Stimulated activated CD4-positive, alpha-beta T cell treated with anti-CD3 and anti-CD28 coated beads, Interleukin-15, amount 100 ng/mL, for 1 hour (primary cell): ENCODE measurements at places on chromosomes 12 and 14.

- no peak for DNase-seq
These were observed 19.4 kb upstream of the IFNG start for GRCh38 chr12:68178774-68179439.

GRCh38 chr12:20342111-20342510, 26.2 kb upstream of the PDE3A start:
- no peak for DNase-seq

GRCh38 chr12:66694666-66695613, 16.1 kb upstream of the GRIP1 start:
- DNase-seq, result no peak

DNA sequence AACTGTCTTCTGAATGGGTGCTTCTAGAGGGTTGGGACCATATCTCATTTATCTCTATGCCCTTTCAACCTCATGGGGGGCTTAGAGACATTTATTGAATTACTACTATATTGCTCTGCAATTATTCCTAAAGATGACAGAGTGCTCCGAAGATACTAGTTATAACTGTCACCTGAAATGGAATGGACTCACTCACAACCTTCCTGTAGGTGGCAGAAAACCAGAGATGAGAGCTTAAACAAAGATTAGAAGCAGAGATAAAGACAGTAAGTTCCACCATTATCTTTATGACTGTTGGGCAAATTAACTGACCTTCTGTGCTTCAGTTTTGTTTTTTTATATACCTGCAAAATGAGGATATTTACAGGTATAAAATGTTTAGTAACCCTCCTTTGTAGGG, 31.5 kb upstream of the GTF2A1 start:
- no peak for DNase-seq

GRCh38 chr12:14567351-14568162, at the start of gene PLBD1:
TSS of gene PLBD1 (minus strand) at chr12:14567883. CDS start at chr12:14567696, 187 bp downstream.
- DNase-seq, result peak; percentile 0

DNA sequence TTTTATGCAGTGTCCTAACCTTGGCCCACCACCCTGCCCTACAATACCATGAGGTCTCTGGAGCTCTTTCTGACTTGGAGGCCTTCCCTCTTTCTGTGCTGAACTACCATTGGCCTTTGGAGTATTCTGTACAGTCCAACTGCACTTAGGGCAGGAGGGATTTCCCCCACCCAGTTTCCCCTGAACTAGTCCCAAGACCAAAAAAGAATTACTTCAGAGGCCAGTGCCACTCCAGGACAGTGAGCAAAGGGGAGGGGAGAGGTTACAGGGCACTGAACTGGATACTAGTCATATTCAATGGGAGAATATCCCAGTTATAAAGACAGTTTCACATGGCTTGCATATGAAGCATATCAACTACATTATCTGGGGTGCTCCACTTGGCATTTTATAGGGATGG, 6.1 kb downstream of the SLCO1A2 start:
- DNase-seq, result no peak

GRCh38 chr12:97537501-97537900, 74.9 kb downstream of the RMST start:
- no peak for DNase-seq

- DNase-seq, result no peak
These were observed 154.1 kb upstream of the PELI2 start for GRCh38 chr14:55964091-55964490.

DNA sequence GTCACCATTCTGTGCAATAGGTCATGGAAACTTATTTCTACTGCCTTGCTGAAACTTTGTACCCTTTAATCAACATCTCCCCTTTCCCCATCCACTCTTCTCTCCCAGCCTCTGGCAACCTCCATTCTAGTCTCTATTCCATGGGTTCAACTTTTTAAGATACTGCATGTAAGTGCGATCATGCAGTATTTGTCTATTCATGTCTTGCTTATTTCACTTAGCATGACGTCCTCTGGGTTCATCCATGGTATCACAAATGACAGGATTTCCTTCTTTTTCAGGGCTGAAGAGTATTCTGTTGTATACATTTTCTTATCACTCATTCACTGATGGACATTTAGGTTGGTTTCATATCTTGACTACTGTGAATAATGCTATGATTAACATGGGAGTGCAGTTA, 222.4 kb downstream of the PAX9 start:
- DNase-seq, result no peak

DNA sequence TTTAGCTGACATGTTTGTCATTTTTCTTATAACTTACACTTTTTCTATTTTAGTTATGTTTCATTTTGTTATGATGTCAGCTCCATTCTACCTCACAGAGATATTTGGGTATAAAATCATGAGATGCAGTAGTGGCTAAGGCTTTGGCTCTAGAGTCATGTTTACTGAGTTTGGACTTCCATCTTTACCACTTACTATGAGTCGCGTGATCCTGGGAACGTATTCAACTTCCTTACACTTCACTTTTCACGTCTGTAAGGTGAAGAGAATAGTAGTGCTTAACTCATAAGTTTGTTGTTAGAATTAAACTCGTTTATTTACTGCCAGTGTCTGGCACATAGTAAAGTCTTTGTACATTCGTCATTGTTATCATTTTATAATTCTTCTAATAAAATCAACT, 126.3 kb downstream of the ERC1 start:
- no peak for DNase-seq

GRCh38 chr12:11661491-11662089, 12.1 kb downstream of the ETV6 start:
- no peak for DNase-seq

GRCh38 chr14:102126807-102127455, 12.8 kb upstream of the WDR20 start:
- DNase-seq, result no peak
